ENCODE measurements at places on chromosomes 13 and 19. TPM values are rescaled to one million over a fixed set of nuclear protein-coding genes. Genes with fewer than 3 reads are reported as not detected.
A peak's percentile ranks its signal among the peaks of the same experiment; 100 is the strongest.

The RASA3 gene
- 6.1 TPM for total RNA-seq

The ODAD3 gene
- total RNA-seq = 0.08 TPM

The ZNF285 gene
- 3.9 TPM for total RNA-seq

The SKA3 gene
- total RNA-seq = 5.6 TPM

The C1QTNF9 gene
- total RNA-seq = not detected

The VAV1 gene
- 0.23 TPM for total RNA-seq

The IGFL1 gene
- not detected for total RNA-seq

The ANGPTL8 gene
- 25.5 TPM for total RNA-seq

DNA sequence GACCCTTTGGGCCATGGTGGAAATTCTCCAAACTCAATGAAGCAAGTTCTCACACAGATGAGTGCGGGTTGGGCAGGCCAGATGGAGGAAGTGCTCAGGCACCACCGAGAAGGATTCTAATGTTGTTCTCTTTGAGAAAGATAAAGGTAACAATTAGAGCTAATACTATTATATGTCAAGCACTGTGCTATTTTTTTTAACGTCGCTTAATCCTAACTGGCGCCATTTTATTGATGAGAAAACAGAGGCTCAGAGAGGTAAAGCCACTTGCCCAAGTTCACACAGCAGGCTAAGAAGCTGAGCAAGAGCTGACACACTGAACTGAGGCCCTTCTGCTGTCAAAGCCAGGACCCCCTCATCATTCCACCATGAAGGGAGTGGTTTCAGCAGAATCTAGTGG lies 1.0 kb downstream of the FBL start:
- H3K4me3 ChIP-seq = peak overlapping the region; percentile 83
- H3K27ac ChIP-seq = no peak overlapping the region
- H3K4me1 ChIP-seq = peaks cover 22% of the 10 kb centered on the region

GRCh38 chr13:20291037-20291436 lies 58.9 kb upstream of the GJB6 start:
- no peak overlapping the region for H3K27ac ChIP-seq
- H3K4me1 ChIP-seq = no peaks in the 10 kb centered on the region
- no peaks in the 10 kb centered on the region for H3K27me3 ChIP-seq
- no peaks in the 10 kb centered on the region for H3K36me3 ChIP-seq
- no peak for DNase-seq

DNA sequence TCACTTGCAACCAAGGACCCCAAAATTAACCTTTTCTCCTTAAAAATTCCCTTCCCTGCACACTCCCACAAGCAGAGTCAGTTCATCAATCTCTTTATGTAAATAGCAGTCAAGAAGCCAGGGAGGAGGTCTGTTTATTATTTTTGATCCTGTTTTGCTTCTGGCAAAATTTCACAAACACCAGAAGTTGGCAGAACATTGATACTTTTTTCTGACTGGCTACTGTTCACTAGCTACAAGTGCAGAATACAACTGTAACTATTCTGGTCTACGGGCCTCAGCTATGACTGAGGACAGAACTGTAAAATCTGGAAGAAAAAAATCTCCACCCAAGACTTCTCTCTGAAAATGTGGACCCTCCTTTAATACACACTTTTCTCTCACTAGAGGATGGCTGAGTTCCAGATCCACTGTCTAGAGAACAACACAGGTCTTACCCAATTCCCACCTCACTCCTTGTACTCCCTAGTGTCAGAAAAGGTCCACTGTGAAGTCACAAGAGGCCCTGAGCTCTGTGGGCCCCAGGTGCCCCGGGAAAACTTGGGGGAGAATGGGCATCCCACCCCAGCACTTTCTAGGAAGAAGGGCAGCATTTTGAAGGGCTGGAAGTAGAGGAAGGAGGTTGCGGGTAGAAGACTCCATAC lies 14.5 kb downstream of the STARD13 start:
- DNase-seq = no peak
- H3K27me3 ChIP-seq = no peaks in the 10 kb centered on the region
- H3K4me3 ChIP-seq = no peak overlapping the region

DNA sequence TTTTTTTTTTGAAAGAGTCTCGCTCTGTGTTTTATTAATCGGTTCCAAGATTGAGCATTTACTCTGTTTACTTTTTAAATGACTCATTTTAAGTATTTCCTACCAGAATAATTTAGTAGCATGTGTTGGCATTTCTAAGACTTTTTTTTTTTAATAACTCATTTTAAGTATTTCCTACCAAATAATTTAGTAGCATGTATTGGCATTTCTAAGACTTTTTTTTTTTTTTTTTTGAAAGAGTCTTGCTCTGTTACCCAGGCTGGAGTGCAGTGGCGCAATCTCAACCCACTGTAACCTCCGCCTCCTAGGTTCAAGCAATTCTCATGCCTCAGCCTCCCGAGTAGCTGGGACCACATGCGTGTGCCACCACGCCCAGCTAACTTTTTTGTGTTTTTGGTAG lies 13.1 kb downstream of the SETDB2 start:
- H3K27ac ChIP-seq = no peak overlapping the region
- H3K27me3 ChIP-seq = no peaks in the 10 kb centered on the region
- no peak overlapping the region for H3K4me3 ChIP-seq
- H3K36me3 ChIP-seq = no peaks in the 10 kb centered on the region

GRCh38 chr19:42369433-42370067 lies 20.5 kb downstream of the CNFN start:
- no peak overlapping the region for H3K4me3 ChIP-seq
- no peak overlapping the region for H3K27ac ChIP-seq
- H3K36me3 ChIP-seq = no peaks in the 10 kb centered on the region
- no peaks in the 10 kb centered on the region for H3K4me1 ChIP-seq
- DNase-seq = no peak

GRCh38 chr13:87356314-87356713 lies 314.9 kb upstream of the SLITRK5 start:
- H3K4me3 ChIP-seq = no peak overlapping the region
- no peaks in the 10 kb centered on the region for H3K4me1 ChIP-seq
- no peak overlapping the region for H3K27ac ChIP-seq
- H3K27me3 ChIP-seq = no peaks in the 10 kb centered on the region
- no peaks in the 10 kb centered on the region for H3K36me3 ChIP-seq
- DNase-seq = no peak

DNA sequence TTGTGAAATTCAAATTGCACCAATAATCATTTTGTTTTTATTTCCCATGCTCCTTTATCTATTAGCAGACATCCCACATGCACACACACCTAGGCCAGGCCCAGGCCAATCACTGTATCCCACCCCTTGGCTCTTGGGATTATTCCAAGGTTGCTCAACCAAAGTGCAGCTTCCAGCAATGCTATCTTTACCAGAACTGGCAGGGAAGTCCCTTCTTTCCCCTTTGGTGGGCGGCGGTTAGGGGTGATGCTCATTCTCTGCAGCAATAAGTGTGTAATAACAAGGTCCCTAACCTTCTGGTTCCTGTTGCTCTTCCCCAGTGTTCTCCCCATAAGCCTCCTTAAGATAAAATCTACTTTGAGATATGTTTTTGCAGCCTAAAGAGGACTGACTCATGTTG lies 18.3 kb upstream of the KCTD12 start:
- H3K4me3 ChIP-seq = no peak overlapping the region
- no peak for DNase-seq
- H3K27ac ChIP-seq = no peak overlapping the region
- H3K4me1 ChIP-seq = peaks cover 4% of the 10 kb centered on the region
- no peaks in the 10 kb centered on the region for H3K36me3 ChIP-seq
- H3K27me3 ChIP-seq = no peaks in the 10 kb centered on the region

GRCh38 chr13:49669735-49670309 lies 21.5 kb downstream of the EBPL start:
- no peak overlapping the region for H3K27ac ChIP-seq
- H3K27me3 ChIP-seq = no peaks in the 10 kb centered on the region
- no peaks in the 10 kb centered on the region for H3K4me1 ChIP-seq
- H3K4me3 ChIP-seq = no peak overlapping the region

DNA sequence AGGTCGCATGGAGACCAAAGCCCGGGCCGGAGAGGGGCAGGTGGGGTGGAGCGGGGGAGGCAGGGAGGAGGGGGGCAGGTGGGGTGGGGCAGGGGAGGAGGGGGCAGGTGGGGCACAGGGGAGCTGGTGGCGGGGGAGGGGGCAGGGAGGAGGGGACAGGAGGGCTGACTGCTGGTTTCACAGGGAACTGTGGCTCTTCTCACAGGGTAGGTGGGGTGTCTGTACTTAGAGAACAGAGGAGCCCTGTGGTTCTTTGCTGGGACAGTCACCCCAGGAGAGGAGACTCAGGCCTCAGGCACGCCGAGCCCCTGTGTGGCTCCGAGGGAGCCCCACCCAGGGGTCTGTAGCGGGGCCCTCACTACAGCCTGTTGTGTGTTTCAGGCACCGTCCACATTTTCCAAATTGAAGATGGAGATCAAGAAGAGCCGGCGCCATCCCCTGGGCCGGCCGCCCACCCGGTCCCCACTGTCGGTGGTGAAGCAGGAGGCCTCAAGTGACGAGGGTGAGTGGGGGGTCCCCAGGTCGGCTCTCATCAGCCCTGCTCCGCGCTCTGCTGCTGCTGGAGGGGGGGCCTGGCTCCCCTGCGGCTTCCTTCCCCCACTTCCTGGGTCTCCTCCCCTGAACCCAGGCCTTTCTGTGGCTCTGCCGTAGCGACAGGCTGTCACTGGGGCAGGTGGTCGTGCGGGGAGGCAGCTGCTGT lies 162.7 kb downstream of the KDM4B start:
- DNase-seq = peak; percentile 70
- H3K27ac ChIP-seq = peak overlapping the region; percentile 92
- H3K27me3 ChIP-seq = no peaks in the 10 kb centered on the region
- no peaks in the 10 kb centered on the region for H3K36me3 ChIP-seq

GRCh38 chr13:92488249-92488852 lies 738.3 kb upstream of the GPC6 start:
- H3K27ac ChIP-seq = no peak overlapping the region
- no peak for DNase-seq
- H3K4me1 ChIP-seq = no peaks in the 10 kb centered on the region
- H3K4me3 ChIP-seq = no peak overlapping the region
- H3K27me3 ChIP-seq = no peaks in the 10 kb centered on the region

GRCh38 chr19:3547301-3547731 lies 8.3 kb downstream of the TEKTIP1 start:
- no peak overlapping the region for H3K27ac ChIP-seq
- H3K27me3 ChIP-seq = no peaks in the 10 kb centered on the region
- DNase-seq = no peak
- no peaks in the 10 kb centered on the region for H3K4me1 ChIP-seq
- H3K4me3 ChIP-seq = no peak overlapping the region

DNA sequence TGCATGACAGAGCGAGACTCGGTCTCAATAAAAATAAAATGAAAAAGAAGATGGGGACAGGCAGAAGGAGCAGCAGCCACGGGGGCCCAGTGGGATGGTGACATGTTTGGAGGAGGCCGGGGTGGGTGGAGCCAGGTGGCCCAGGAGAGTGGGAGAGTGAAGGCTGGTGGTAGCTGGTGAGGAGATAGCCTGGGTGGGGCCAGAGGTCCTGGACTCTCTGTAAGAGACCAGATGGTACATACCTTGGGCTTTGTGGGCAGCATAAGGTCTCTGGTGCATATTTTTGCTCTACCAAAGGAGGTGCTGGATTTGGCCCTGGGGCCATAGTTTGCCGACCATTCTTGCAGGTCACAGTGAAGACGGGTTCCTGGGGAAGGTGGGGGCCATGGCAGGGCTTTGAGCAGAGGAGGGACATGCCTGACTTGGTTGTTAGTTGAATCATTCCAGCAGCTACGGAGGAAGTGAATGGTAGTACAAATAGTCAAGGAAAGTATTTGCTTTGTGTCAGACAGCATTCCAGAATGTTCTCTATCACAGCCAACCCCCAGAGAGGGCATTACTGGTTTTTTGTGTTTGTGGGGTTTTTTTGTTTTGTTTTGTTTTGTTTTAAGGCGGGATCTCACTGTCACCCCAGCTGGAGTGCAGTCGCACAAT lies 69.1 kb downstream of the ARHGEF18 start:
- H3K27ac ChIP-seq = peak overlapping the region; percentile 45
- DNase-seq = peak; percentile 34
- peaks cover 25% of the 10 kb centered on the region for H3K4me1 ChIP-seq
- H3K36me3 ChIP-seq = no peaks in the 10 kb centered on the region
- no peak overlapping the region for H3K4me3 ChIP-seq

DNA sequence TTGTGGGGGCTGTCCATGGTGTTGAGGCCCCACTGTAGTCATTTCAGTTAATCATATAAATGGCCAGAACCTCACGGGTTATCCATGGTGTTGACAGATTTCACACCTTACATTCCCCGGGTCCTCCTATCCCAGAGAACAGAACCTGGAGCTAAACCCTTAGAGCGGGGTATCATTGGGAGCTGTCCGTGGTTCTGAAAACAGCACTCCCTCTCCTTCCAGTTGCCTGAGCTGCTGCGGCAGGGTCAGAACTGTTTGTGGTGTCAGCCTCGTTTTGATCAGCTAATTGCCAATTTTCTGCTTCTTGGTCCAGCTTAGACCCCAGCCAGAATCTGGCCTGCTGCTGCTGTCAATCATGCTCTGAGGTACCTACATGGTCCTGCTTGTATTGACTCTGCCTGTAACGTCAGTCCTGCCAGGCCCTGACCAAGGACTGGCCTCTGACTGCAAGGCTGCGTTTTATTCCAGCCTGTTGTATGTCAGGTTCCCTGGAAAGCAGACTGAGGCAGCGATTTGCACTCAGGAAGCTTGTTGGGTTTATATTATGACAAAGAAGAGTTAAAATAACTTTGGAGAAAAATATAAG lies 55.8 kb upstream of the KCTD15 start:
- no peaks in the 10 kb centered on the region for H3K4me1 ChIP-seq
- H3K4me3 ChIP-seq = no peak overlapping the region
- DNase-seq = peak; percentile 80
- no peaks in the 10 kb centered on the region for H3K27me3 ChIP-seq

DNA sequence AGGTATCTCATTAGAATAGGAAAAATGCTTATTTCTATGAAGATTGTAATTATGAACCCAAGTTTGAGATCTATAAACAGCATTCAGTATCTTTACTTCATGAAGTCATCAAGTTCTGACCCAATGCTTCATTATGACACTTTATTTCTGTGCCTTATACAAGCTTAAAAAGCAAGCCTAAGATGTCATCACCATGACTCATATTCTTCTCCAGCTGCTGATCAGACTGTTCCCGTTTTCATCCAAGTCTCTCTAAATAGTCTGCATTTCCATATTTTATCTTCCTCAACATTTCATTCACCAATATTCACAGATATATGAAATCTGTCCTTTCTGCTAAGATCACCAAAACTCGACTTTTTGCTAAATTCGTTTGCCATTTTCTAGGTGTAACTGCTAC lies 1247.2 kb upstream of the PRR20A start:
- DNase-seq = no peak
- no peak overlapping the region for H3K4me3 ChIP-seq
- H3K27me3 ChIP-seq = no peaks in the 10 kb centered on the region
- H3K4me1 ChIP-seq = no peaks in the 10 kb centered on the region

GRCh38 chr19:58552655-58553054 lies 2.2 kb downstream of the CHMP2A start:
- DNase-seq = no peak
- H3K36me3 ChIP-seq = peaks cover 4% of the 10 kb centered on the region
- H3K27me3 ChIP-seq = no peaks in the 10 kb centered on the region
